Natural killer cell (primary cell): ENCODE measurements at places on chromosomes 7 and 10.

GRCh38 chr7:22610951-22611757 is 111.2 kb upstream of the STEAP1B start:
- no peak overlapping the region for H3K27ac ChIP-seq
- no peaks in the 10 kb centered on the region for H3K27me3 ChIP-seq
- DNase-seq = no peak
- no peaks in the 10 kb centered on the region for H3K36me3 ChIP-seq

- H3K27me3 ChIP-seq = no peaks in the 10 kb centered on the region
- H3K4me3 ChIP-seq = no peak overlapping the region
- no peak for DNase-seq
- H3K36me3 ChIP-seq = no peaks in the 10 kb centered on the region
- no peak overlapping the region for H3K27ac ChIP-seq
Measured at GRCh38 chr10:83724471-83725241, 414.7 kb upstream of the GHITM start.

DNA sequence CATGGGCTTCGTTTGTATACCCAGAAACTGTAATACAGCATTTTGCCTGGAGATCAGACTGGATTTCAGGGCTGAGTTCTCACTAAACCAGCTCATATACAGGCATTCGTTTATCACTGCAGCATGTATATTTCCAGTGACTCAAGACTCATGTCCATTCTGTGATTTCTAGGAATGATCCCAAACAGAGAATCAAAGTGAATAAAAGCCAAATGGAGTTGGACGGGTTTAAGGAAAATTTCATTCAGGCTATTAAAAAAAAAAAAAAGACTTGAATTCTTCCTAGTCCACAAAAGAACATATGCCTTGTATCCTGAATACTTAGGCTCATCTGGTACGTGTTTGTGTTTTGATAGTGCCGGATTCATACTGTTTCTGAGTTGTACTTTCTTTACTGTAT is 46.8 kb downstream of the TET1 start:
- H3K4me3 ChIP-seq = no peak overlapping the region
- H3K4me1 ChIP-seq = no peaks in the 10 kb centered on the region
- H3K27me3 ChIP-seq = no peaks in the 10 kb centered on the region
- H3K27ac ChIP-seq = no peak overlapping the region

DNA sequence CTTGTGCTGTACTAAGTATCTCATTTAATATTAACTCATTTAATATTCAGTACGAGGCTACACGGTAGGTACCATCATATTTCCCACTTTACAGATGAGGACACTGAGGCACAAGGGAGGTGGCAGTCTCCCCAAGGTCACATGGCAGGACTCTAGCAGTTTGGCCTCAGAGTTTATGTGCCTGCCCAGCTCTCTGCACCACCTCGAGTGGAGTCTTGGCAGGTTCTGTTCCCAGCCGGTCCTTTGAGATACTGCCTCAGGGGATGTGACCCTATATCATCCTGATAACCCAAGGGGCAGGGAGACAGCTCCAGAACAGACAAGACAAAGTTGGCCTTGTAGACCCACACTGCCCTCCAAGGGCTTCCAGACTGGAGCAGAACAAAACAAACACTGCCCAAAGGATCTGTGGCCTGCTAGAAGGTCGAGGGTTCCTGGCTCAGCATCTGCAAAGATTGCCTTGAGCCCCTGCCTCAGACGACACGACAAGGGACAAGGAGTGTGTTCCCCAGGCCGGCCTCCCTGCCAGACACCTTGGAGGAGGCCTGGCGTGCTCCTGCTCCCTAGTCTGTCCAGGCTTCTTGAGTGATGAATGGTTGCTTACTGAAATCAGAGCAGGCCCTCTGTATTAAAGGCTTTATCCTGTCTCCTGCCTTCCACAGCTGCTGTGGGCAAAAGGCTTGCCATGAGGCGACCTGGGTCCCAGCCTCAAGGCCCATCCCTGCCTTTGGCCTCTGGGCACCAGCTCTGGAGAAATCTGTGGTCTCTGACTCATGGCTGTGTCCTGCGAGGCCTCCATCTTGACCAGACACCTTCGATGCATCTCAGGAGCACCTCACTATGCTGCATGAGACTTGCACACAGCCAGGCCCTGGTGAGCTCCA is 3.9 kb upstream of the PWWP2B start:
- DNase-seq = no peak
- H3K27ac ChIP-seq = peak overlapping the region; percentile 19
- H3K4me3 ChIP-seq = no peak overlapping the region

GRCh38 chr10:106136175-106136574 is 1028.3 kb downstream of the SORCS1 start:
- no peaks in the 10 kb centered on the region for H3K27me3 ChIP-seq
- H3K4me1 ChIP-seq = no peaks in the 10 kb centered on the region
- DNase-seq = no peak
- H3K4me3 ChIP-seq = no peak overlapping the region
- H3K27ac ChIP-seq = no peak overlapping the region

- no peaks in the 10 kb centered on the region for H3K27me3 ChIP-seq
- no peaks in the 10 kb centered on the region for H3K36me3 ChIP-seq
- H3K27ac ChIP-seq = no peak overlapping the region
- no peaks in the 10 kb centered on the region for H3K4me1 ChIP-seq
- no peak for DNase-seq
- H3K4me3 ChIP-seq = no peak overlapping the region
Measured at GRCh38 chr7:26060733-26061677, 91.0 kb upstream of the NFE2L3 start.

GRCh38 chr10:29542723-29543122 is 92.0 kb downstream of the SVIL start:
- no peak overlapping the region for H3K27ac ChIP-seq
- H3K36me3 ChIP-seq = no peaks in the 10 kb centered on the region
- no peaks in the 10 kb centered on the region for H3K27me3 ChIP-seq
- H3K4me1 ChIP-seq = no peaks in the 10 kb centered on the region
- H3K4me3 ChIP-seq = no peak overlapping the region

- H3K27me3 ChIP-seq = no peaks in the 10 kb centered on the region
- no peak overlapping the region for H3K4me3 ChIP-seq
- no peaks in the 10 kb centered on the region for H3K36me3 ChIP-seq
- H3K4me1 ChIP-seq = peaks cover 34% of the 10 kb centered on the region
- DNase-seq = no peak
Measured at GRCh38 chr10:24897326-24897926, 55.0 kb downstream of the PRTFDC1 start.

- H3K36me3 ChIP-seq = no peaks in the 10 kb centered on the region
- DNase-seq = no peak
- H3K4me1 ChIP-seq = no peaks in the 10 kb centered on the region
- no peaks in the 10 kb centered on the region for H3K27me3 ChIP-seq
- H3K4me3 ChIP-seq = no peak overlapping the region
- H3K27ac ChIP-seq = no peak overlapping the region
Measured at GRCh38 chr10:10642751-10643150, 374.9 kb upstream of the CELF2 start.

DNA sequence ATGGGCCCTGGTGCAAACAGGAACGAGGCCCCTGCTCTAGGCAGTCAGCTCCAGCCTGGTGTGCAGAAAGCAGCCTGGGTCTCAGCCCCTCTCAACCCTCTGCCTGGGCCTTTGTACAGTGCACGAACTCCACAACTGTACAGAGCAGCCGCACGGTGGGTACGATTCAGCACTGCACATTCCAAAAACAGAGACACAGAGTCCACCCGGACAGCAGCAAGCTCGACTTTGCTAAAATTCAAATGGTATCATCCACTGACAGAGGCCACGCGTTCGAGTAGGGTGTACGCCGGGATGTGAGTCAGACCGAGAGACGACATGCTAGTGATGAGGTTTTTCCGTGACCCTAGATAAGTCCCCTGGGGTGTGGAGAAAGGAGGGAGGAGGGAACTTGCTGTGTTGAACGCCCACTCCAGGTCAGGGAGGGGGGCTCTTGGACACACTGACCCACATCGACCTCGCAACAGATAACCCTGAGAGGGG is 65.6 kb upstream of the PDGFA start:
- H3K27me3 ChIP-seq = no peaks in the 10 kb centered on the region
- H3K27ac ChIP-seq = no peak overlapping the region
- H3K36me3 ChIP-seq = no peaks in the 10 kb centered on the region
- H3K4me1 ChIP-seq = peaks cover 22% of the 10 kb centered on the region
- no peak overlapping the region for H3K4me3 ChIP-seq
- DNase-seq = peak; percentile 39

GRCh38 chr7:108525327-108525984 is 479 bp downstream of the PNPLA8 start:
- H3K4me3 ChIP-seq = peak overlapping the region; percentile 96
- DNase-seq = no peak
- H3K27ac ChIP-seq = peak overlapping the region; percentile 99
- H3K4me1 ChIP-seq = peaks cover 10% of the 10 kb centered on the region
- no peaks in the 10 kb centered on the region for H3K27me3 ChIP-seq

DNA sequence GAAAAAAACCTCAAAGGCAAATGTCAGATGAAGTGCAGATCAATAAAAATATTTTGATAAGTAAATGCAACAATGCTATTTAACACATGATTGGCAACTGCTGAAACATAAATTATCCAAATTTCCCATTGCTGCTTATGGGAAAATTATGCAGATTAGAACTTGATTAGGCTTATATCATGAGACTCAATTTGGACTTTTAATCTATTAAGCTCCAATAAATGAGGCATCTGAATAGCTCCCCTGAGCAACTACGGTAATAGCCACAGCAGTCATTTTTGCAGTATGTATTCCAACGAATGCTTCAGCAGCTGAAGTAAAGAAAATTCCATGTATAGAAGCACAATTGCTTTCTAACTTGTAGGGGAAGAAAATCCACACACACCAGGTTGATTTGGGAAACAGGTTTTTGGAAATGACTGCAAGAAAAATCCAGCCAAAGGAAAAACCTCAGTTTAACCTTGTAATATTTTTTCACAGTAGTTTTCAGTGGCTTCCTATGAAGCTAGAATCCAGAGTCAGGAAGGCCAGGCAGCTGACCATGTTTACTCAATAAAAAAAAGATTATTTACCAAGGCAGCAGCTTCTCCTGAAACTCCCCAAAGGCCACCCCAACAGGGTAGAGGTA is 716.1 kb downstream of the KCNMA1 start:
- H3K4me1 ChIP-seq = no peaks in the 10 kb centered on the region
- no peak overlapping the region for H3K4me3 ChIP-seq
- no peaks in the 10 kb centered on the region for H3K36me3 ChIP-seq
- no peak for DNase-seq

GRCh38 chr7:33669251-33669670 is 236.1 kb upstream of the BMPER start:
- no peaks in the 10 kb centered on the region for H3K36me3 ChIP-seq
- no peaks in the 10 kb centered on the region for H3K4me1 ChIP-seq
- H3K4me3 ChIP-seq = no peak overlapping the region
- no peak for DNase-seq
- no peaks in the 10 kb centered on the region for H3K27me3 ChIP-seq
- H3K27ac ChIP-seq = no peak overlapping the region

- DNase-seq = no peak
- H3K4me1 ChIP-seq = no peaks in the 10 kb centered on the region
- H3K36me3 ChIP-seq = peaks cover 11% of the 10 kb centered on the region
- no peaks in the 10 kb centered on the region for H3K27me3 ChIP-seq
Measured at GRCh38 chr7:151461942-151462230, 21.9 kb upstream of the CRYGN start.

- H3K4me1 ChIP-seq = no peaks in the 10 kb centered on the region
- peaks cover 2% of the 10 kb centered on the region for H3K27me3 ChIP-seq
- H3K36me3 ChIP-seq = no peaks in the 10 kb centered on the region
Measured at GRCh38 chr10:6766131-6766801, 186.2 kb upstream of the PRKCQ start.

DNA sequence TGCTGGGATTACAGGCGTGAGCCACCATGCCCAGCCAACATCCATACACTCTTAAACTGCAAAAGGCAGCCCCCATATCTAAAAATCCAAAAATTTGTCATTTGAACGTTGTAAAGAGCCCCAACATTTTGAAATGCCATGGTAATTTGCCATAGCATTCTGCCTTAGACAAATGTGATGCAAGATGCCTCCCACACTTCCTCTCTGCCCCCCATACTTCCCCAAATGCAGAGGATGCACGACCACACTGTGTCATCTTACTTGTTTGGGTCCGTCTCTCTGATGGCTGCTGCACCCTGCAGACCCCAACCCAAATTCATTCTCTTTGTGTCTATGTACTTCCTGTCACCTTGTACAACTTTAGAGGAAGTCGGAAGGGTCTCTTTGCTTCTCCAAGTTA is 1125.6 kb upstream of the AUTS2 start:
- DNase-seq = no peak
- no peak overlapping the region for H3K27ac ChIP-seq
- no peaks in the 10 kb centered on the region for H3K4me1 ChIP-seq
- H3K36me3 ChIP-seq = no peaks in the 10 kb centered on the region

DNA sequence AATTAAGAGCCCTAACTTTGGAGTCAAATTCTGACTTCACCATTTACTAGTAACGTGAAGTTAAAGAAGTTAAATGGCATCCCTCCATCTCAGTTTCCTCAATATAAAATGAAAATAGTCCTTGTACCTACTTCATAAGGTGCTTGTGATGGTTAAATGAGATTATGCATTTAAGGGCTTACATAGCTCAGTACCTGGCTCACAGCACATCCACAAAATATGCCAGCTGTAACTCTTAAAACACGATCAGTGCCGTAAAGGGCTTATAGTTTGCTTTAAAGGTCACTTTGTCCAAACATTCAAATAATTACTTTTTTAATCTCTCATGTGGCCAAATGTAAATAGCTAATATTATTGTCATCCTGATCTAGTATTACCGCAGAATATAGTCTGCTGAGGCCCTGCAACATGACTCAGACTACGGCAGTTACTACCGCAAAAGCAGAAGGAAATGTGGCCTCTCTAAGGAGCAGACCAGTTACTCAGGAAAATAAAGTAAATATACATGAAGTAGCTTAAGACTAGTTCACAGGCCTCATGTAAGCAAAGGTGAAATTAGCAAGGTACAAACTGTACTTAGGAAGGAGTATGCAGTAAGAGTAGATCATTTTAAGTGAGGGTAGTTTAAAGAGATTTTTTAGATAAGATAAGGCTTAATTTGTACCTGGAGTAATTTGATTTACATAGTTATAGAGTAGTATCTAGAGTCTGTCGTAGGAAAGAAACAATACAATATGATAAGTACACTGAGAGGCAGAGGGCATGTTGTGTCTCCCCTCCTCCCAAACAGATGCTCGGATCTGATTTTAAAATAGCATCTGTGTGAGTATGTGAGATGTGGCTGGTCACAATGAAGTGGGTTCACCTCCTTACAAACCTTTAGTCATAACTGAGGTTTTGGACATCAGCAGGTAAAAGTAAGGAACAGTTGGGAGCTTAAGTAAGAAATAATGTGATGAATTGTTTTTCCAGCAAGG is 13.1 kb downstream of the CASP2 start:
- no peak overlapping the region for H3K27ac ChIP-seq
- no peak overlapping the region for H3K4me3 ChIP-seq
- no peaks in the 10 kb centered on the region for H3K4me1 ChIP-seq
